ENCODE measurements at places on chromosomes 12 and 14.

DNA sequence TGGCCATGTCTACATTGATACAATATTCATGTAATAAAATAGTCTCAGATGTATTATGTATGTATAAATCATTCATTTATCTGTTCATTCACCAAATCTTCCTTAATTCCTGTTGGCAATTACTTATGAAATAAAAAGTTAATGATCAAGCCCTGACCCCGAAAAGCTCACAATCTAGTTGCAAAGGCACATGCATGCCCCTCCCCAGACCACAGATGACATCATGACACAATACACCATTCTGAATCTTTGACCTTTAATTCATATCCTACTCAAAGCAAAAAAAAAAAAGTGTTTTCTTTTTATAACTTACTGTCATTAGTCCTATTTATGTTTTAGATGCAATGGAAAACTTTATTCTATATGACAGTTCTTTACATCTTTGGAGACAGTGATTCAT is 346.9 kb downstream of the PRKD1 start:
- DNase-seq: no peak

DNA sequence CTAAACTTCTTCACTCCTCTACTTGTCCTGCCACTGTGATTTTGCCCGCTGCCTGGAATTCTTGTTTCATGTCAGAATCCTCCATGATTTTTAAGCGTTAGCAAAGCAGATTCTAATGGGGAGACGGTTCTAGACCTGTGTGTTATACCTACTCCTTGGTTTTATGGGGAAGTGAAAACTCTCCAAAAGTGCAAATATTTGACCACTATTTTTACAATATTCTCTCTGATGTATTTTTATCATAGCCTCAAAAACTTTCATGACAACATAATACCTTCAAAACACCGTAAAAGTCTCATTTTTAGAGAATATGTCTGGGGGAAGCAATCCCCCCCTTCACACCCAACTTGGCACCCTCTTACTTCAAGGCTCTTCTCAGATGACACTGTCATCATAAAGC is 12.9 kb upstream of the KRAS start:
- no peak for DNase-seq

GRCh38 chr12:55074806-55075205 is 51.4 kb upstream of the OR9K2 start:
- no peak for DNase-seq

DNA sequence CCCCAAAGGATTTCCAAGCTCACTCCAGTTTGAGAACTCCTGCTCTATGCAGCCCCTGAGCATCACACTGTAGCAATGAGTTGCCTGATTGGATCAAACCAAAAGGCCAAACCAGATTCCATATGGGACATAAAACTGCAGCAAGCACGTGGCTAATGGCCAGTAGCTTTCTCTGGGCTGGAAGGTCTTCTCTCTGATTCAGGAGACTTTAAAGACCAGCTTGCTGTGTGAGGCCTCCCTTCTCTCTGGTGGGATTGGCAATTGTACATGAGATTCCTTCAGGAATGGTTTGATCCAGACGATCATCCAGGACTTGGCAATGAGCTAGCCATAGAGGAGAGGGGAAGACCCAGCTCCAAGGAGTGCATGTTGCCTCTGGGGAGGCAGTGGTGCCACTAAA is 50.2 kb downstream of the WSCD2 start:
- no peak for DNase-seq

Measured in GOT3 (cell line).